Activated naive CD4-positive, alpha-beta T cell treated with anti-CD3 and anti-CD28 coated beads, Interleukin-2, amount 10 ng/mL, durations not matched to agents 7 days and 5 days (primary cell): ENCODE measurements at places on chromosomes 1 and 21.

DNA sequence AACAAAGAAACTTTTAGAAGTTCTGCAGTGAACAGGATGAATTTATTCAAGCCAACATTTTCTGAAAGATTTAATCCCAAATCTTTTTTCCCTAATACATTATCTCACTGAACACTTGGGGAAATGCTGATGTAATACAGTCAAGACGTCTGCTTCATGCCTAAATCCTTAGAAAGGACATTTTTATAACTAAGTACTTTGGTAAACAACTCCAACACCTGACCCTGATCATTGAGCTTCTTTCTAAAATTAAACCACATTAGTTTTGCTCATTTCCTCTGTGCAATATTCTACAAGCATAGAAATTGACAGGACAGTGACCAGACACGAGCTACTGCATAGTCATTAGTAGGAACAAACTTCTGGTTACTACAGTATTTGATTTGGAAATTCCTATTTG is 183.5 kb downstream of the TPR start:
- DNase-seq = no peak

DNA sequence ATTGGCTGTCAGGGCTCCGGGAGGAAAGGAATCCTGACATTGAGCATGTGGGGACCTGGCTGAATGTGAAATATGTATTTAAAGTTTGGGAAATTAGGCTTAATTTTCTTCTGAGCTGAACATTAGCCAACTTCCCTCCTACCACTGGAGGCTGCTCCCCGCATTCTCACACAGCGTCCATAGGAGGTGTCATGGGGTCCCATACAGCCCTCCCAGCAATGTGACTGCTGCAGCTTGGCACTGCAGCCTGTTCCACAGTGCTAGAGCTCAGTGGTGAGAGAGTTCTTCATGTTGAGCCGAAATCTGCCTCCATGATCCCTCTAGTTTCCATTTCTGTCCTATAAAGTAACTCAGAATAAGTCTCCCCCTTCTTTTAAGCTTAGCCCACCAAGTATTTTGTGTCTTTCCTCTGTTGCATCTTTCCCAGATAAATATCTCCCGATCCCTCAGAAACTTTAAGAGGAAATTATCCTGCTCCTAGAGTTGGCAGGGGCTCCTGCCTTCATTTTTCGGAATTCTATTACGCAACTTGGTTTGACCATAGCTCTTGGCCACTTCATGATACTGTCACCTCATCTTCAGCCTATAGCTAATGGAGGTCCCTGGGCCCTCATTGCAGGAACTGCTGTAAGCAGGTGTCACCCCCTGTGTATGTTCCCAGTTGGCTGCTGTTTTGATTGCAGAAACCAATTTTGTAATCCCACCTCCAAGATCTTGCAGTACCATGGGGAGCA is 2.0 kb downstream of the FCRL6 start:
- DNase-seq = no peak

DNA sequence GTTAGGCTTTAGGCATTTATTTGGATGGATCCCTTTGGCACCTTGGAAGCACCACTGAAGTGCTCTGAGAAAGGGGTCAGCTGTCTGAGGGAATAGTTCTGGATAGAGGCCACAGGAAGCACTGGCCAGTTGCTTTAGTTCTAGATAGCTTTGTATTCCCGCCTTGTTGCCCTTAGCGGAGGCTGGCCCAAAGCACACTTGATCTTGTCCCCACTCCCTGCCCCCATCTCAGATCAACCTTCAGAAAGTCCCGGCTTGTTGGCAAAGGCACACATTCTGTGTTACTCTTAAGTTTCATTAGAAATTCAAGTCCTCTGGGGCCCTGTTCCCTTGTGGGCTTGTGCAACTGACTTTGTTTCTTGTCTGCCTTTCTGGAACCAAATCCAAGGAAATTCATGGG is 15.2 kb upstream of the NBL1 start:
- DNase-seq = no peak

DNA sequence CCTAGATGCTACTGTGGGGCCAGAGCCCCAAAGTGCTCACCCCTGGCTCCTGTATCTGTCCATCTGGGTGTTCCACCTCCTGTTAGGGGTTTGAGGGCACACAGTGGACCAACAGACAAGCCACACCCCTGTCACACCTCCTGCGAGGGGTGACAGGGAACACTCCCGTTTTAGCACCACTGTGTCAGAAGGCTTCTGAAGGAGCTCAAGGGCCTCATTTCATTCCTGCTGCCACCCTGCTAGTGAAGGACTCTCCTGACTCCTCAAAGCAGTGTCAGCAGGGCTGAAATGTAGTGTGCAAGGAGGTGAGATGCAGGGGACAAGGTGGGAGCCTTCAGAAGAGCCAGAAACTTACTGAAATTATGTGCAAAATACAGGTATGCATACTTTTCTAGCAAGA is 174.6 kb downstream of the GPATCH2 start:
- DNase-seq = no peak

GRCh38 chr1:41573785-41574713 is 89.6 kb upstream of the EDN2 start:
- DNase-seq = peak; percentile 91

DNA sequence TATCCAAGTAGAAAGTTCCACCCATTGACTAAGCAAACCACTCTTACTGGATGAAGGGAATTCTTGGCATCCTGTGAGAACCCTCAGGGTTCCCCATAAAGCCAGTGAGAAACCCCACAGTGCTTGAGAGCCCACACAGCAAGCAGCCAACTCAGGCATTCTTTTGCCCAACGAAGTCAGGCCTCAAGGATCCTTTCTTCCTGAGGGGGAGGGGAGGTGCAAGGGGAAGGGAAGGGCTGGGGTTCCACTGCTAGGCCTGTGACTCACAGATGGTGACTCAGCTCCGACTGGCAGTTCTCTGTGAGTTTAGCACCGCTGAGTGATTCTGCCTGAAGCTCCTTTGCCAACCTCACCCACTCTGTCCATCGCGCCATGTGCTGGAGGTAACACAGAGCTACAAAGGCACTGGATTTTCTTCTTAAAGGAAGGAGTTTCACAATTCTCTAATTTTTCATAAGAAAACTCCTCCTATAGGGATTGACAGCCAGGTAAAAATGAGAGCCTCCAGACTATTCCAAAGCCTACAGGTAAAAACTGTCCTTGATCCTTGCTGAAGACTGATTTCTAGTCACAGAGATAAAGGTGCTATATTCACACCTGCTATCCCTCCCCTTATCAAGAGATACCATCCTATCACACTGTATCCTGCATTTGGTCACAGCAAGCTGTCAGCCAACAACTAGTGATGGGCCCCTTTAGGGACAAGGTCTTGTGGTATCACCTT is 4.8 kb downstream of the ENO1 start:
- DNase-seq = peak; percentile 77
